ENCODE measurements at places on chromosomes 4 and X. TPM values are rescaled to one million over a fixed set of nuclear protein-coding genes. Genes with fewer than 3 reads are reported as not detected.

CENPVL2 gene
- 0.54 TPM for total RNA-seq

CLGN gene
- 1.3 TPM for total RNA-seq

- DNase-seq, result no peak
Measured at GRCh38 chr4:133424605-133425004, 275.5 kb downstream of the PCDH10 start.

CYLC1 gene
- total RNA-seq, result not detected

DNA sequence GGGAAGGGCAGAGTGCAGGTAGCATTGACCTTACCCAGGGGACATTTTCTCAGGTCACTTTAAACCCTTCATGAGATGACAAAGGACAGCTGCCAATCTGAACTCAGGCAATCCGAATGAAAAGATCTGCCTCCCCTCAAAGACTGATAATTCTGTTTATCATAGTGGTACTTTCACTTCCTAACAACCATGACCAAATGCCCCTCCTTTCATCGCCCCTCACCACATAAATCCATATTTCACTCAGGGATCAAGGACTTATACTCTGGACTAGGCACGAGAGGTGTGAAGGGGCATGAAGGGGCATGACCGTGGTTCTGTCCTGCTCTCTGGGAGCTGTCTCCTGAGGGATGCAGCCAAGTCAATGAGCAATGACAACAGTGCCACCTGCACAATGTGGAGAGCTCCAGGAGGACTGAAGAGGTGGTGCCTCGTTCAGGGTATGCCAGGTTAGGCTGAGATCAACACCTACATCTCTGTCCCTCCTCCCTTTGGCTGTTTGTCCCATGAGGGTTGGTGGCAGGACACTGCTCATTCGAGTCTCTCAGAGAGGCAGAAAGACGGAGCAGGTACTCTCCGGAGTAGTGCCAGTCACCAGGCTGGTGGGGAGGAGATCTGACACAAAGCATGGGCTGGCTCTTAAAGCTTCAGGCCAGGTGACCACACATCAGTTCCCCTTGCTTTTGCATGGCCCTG lies 12.5 kb downstream of the HS3ST1 start:
- DNase-seq, result no peak

DNA sequence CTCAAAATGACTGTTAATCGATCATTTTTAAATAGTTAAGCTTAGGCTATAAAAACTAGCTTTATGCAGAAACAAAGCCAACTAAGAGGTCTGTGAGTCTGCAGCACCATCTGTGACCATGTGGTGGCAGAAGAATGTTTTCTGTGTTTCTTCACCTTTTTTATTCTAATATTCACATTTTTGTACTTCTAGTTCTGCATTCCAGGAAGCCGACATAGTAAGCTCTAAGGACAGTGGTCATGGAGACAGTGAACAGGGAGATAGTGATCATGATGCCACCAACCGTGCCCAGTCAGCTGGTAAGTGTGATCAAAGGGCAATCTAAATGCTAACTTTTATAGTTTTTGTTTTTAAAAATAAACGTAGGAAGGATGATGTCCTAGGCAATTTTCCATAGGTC lies 5.6 kb downstream of the PCDH10 start:
- DNase-seq, result no peak

DNA sequence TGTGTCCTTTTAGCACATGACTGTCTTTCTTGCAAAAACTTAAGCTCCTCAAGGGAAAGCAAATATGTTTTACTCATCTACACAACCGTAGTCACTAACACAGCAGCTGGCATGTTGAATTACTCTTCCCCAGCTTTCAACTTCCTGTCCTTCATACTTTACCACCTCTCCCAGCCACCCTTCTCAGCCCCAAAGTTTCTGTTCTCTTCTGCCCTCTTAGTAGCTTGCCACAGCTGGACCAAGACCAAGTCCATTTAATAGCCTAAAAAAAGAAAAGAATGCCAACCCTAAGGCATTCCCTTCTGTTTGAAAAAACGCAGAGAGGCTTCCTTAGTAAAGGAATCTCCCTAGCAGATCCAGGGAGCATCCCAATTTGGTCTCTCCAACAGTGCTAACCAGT lies 36.8 kb downstream of the SRPX2 start:
- DNase-seq, result no peak

ASMT gene
- total RNA-seq, result not detected

DNA sequence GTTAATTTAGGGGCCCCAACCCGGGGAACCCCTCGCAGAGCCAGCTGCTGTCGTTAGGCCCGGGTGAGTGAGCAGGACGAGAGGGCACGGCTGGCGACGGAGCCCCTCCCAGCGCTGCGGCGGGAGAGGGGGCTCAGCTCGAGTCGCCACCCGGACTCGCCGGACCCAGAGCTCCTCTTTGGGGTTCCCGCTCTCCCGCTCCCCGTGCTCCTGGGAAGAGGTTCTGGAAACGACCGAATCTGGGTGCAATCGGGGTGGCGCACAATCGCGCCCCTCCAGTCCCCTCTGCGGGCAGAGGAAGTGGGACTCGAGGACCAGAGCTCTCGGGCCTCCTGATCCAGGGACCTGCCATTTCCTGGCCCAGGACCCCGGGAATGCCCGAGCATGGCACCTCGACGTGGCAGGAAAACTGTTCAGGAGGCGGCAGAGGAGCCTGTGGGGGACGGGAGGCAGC lies 37.3 kb upstream of the ARAF start:
- DNase-seq, result no peak

DNA sequence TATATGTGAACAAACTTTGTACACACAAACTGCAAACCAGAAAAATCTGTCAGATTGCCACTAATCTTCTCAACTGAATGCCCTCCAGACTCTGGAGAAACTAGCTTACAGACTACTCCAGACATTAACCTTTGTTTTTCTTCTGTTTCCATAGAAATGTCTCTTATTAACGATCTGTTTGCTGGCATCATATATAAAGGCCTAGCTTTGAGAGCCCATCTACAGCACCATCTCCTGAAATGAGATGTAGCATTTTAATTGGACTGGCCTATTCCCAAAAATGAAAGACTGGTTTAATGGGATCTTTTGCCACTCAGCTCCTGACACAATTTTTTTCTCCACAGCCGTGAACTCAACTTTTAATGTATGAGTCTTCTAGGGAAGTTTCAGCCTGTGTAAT lies 266.0 kb upstream of the IL1RAPL1 start:
- DNase-seq, result no peak

GNPDA2 gene
- 6.2 TPM for total RNA-seq

DNA sequence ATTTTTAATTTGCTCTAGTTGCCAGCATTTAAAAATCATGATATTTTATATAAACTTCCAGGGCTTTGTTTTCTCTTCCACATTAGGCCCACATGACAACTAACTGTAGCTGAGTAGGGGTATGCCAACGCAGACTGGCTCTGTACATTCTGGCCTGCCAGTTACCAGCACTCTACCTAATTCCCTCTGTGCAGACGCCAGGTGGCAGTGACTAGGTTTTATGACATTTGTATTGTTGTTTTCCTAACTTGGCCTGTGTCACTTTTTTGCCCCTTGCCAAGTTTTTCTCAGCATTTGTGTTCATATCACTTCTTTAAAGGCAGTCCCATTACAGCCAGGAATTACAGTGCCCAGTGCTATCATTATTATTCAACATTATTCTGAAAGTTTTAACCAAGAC lies 347.5 kb downstream of the NKX6-1 start:
- DNase-seq, result no peak

DNA sequence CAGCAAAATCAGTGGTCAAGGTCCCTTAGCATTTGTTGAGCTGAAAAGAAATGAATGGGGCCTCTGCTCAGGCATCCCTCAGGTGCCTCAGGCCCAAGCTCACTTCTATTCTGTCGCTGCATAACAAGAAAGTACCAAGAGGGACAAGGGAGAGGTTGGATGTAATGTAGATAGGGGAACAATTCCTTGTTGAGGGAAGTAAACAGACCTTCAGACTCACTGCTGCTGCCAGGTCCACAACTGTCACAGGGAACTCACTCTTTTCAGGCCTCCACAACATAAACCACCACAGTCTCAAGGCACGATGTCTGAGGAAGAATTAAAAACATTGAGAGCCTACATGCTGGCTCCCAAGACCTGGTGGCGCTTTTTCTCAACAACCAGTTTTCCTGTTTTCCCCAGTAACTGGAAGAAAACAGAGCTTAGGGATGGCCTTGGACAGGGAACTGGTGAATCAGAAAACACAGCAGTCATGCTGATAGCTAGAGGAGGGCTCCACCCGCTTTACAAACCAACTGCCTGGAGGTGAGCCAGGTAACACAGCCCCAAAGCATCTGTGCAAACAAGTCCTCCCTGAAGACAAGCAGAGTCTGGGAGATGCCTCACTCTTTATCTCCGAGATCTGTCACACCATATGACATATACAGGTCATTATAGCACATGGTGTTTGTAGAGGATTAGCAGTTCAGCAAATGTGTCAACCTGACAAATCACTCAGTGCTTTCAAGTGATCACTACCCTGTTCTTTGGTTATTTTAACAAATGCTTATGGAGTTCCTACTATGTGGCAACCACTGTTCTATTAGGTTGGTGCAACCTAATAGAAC lies 14.3 kb upstream of the AWAT1 start:
- DNase-seq, result no peak

PAGE2 gene
- total RNA-seq, result not detected

GRCh38 chr4:33187035-33187434 lies 2466.9 kb downstream of the PCDH7 start:
- DNase-seq, result no peak

All from hematopoietic multipotent progenitor cell (in vitro differentiated cells).